ENCODE measurements at places on chromosomes 13 and 19.

- no peak for DNase-seq
Measured at GRCh38 chr13:97116754-97117153, 105.4 kb upstream of the MBNL2 start.

DNA sequence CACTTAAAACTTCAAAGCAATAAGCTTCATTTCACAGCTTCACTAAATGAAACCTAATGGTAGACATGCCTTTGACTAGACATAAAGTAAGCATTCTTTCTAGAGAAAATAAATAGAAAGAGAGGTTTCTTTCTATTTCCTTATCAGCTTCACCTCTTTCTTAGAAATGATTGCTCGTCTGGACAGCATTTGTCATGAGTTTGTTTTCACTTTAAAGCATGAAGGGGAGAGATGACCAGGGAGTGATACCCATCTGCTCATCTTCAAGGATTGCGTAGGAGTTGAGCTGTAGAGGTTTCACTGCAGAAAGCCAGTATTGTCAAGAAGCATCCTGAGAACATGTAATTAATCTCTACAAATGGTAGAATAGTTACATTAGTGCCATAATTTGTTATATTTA is 61.3 kb downstream of the COL4A2 start:
- no peak for DNase-seq

- DNase-seq: no peak
Measured at GRCh38 chr13:98490866-98491265, 86.0 kb downstream of the STK24 start.

DNA sequence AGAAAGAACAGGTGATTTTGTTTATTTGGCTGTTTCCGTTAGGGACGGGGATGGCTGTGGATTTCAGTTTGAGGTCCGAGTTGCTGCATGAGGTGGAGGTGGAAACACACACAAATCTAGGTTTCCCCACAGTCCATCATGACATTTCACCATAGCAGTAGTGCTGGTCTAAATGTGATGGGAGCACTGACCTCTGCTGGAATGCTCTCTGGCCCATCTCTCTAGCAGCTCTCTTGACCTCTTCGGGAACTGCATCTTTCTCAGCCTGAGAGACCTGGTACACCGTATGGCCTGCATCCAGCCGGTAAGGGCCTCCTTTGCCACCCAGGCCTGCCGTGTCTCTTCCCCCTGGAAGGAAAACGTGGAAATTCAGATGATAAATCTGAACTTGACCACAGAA is 154.0 kb downstream of the RGCC start:
- DNase-seq: no peak

DNA sequence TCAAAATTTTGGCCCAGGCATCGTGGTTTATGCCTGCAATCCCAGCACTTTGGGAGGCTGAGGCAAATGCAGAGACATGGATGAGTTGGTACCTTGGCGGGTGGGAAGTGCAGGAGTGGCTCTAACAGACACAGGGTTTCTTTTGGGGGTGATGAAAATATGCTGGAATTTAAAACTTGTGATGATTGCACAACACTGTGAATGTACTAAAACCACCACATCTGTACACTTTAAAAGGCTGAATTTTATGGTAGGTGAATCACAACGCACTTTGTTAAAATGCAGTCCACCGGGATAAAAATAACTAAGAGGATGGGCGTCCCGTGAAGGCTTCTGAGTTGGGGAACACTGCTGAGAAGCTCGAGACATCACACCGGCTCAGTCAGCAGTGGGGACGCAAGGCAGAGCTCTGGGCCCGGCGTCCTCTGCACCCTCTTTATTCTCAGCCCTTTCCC is 47.1 kb downstream of the MLLT1 start:
- DNase-seq: no peak

DNA sequence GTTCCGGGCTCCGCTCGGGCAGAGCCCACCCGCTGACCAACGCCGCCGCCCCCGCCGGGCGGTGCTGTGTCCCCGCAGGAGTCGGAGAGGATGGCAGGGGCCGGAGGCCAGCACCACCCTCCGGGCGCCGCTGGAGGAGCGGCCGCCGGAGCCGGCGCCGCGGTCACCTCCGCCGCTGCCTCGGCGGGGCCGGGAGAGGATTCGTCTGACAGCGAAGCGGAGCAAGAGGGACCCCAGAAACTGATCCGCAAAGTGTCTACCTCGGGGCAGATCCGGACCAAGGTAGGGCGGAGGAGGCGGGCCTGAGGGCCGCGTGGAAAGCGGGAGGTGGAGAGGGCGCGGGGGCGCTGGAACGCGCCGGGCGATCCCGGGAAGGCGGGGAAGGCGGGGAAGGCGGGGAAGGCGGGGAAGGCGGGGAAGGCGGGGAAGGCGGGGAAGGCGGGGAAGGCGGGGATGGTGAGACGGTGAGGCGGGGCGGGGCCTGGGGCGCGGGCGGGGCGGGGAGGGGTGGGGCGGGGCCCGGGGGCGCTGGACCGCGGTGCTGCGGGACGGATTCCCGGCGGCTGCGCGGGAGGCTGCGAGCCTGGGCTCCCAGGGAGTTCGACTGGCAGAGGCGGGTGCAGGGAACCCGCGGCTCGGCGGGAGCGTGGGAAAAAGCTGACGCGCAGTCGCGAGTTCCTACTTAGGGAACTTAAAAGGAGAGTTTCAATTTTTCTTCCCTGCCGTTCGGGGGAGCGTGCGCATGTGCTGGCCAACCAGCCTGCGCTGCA is 421 bp downstream of the DGKH start:
- peak; percentile 54 for DNase-seq

DNA sequence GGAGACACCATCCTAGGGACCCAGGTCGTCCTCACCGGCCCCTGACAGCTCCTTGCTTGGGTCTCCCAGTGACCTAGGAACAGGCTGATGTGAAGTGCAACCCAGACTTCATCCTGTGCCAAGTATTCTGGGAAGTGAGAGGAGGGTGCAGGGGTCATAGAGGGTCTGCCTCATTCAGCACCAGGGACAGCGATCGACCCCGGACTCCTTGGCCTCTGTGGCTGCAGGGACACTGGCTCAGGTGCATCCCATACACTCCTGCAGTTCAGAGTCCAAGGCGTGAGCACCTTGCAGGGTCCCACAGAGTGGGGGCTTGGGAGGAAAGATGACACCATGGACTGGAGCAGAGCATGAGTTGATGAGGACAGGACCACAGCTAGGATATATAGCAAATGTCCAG is 10.0 kb upstream of the OR10H2 start:
- no peak for DNase-seq

DNA sequence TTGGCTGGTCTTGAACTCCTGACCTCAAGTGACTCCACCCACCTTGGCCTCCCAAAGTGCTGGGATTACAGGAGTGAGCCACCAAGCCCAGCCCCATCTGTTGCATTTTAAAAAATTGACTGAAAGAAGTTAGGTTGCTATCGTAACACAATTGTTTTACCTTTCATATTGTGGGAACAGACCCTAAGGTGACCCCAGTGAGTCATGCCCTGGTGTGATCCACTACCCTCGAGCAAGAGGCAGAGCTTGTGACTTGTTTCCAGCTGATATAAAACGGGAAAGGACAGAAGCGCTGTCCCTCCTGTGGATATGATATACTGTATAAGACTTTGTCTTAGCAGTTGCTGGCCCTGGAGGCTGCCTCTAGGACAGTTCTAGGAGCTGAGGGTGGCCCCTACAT is 308.6 kb downstream of the HS6ST3 start:
- no peak for DNase-seq

DNA sequence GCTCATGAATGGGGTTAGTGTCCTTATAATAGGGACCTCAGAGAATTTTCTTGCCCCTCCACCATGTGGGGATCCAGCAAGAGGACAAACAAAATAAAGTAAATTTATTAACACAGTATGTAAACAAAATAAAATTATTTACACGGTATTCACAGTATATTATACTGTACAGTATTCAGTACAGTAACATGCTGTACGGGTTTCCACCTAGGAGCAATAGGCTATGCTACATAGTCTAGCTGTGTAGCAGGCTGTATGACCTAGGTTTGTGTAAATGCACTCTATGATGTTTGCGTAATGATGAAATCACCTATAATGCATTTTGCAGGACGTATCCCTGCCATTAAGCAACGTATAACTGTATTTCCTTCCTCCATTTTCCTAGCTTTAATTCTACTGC is 11.8 kb upstream of the DIAPH3 start:
- no peak for DNase-seq

GRCh38 chr13:50071379-50071778 is 56.1 kb downstream of the KCNRG start:
- DNase-seq: no peak

- no peak for DNase-seq
Measured at GRCh38 chr13:39542361-39542760, 60.6 kb downstream of the LHFPL6 start.

- DNase-seq: no peak
Measured at GRCh38 chr13:101248739-101249514, 167.4 kb downstream of the NALCN start.

- DNase-seq: no peak
Measured at GRCh38 chr13:73421310-73421912, 362.6 kb downstream of the KLF5 start.

- no peak for DNase-seq
Measured at GRCh38 chr19:54457773-54458647, 5.6 kb downstream of the LENG9 start.

DNA sequence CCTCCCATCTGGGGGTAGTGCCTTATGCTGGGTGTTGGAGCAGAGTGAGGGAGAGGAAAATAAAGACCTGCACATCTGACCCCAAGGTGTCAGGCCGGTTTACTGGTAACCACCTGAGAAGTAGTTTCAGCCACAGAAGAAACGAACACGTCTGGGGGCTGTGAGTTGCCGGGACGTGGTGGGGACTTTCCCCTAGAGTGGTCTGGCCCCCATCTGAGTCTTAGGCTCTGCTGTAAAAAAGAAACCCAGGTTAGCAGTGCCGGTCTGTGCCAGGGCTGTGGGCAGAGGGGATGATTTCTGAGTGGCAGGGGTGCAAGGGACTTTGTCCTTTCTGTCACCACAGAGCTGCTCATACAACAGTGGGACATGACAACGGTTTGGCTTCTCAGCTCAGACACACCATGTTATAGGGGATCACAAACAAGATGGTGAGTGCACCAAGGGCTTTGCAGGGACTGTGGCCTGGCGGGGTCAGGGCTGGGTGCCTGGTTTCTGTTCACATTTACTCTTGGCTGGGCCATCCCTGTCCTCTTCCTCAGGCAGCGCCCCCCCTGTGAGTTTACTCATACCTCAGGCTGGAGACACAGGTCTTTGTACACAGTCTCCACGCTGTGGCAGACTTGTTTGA is 9.0 kb downstream of the GCDH start:
- no peak for DNase-seq

- no peak for DNase-seq
Measured at GRCh38 chr13:38498271-38498670, 148.6 kb downstream of the UFM1 start.

GRCh38 chr19:2602391-2603181 is 99.9 kb downstream of the GNG7 start:
- no peak for DNase-seq

GRCh38 chr13:61765181-61765742 is 349.6 kb upstream of the PCDH20 start:
- no peak for DNase-seq

DNA sequence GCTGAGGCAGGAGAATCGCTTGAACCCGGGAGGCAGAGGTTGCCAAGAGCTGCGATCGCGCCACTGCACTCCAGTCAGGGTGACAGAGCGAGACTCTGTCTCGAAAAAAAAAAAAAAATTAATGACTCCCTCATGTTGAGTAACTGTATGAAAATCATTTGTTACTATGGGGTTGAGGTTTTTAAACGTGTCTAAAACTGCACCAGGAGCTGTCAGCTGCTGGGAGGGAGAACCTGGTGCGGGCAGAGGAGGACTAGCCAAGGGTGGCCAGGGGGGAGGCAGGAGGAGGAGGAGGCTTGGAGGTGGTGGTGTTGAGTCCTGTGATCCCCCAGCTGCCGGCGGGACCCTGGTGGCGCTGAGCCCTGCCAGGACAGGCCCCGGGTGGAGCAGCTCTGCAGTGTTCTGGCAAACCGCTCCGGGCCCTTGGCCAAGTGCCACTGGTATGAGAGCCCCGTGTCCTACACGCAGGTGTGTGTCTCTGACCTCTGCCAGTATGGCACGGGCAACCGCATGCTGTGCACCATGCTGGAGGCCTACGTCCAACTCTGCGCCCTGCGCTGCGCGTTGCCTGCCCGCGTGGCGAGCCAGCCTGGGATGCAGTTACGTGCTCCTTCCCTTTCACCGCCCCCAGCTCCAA is 17.1 kb upstream of the FXYD3 start:
- DNase-seq: no peak

GRCh38 chr13:35792911-35793310 is 316.4 kb upstream of the MAB21L1 start:
- DNase-seq: no peak

DNA sequence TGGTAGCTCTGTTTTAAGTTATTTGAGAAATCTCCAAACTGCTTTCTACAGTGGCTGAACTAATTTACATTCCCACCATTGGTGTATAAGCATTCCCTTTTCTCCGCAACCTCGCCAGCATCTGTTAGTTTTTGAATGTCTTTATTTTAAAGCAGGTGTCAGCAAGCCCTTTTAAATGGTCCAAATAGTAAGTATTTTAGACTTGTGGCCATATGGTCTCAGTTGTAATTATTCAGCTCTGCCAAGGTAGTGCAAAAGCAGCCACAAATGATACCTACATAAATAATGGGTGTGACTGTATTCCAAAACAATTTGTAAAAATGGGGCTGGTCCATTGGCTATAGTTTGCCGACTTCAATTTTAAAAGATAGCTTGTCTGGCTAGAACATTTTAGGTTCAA is 58.7 kb upstream of the TMTC4 start:
- no peak for DNase-seq

- DNase-seq: no peak
Measured at GRCh38 chr19:33499248-33499647, 22.3 kb downstream of the PEPD start.

- DNase-seq: no peak
Measured at GRCh38 chr13:95749545-95749944, 72.6 kb downstream of the DNAJC3 start.

GRCh38 chr19:6801485-6802086 is 29.1 kb downstream of the VAV1 start:
- DNase-seq: peak; percentile 60

DNA sequence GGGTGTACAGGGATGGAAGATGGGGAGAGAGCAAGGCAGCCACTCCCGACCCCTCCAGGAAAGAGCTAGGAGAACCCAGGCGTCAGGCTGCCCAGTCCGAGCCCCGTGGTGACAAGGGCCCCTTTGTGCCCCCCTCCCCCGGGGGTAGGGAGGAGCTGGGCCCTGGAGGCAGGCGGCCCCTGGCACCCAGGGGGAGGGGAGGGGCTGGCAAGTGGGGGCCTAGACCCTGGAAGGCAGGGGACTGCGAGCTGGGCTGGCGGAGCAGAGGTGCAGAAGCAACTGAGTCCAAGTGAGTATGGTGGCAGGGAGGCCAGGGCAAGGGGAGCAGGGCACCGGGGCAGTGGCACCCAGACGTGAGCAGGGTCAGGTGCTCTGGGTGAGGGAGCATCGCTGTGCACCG is at the start of gene MAG:
TSS of gene MAG (plus strand) at position 246 of the 400 bp plus-strand sequence. CDS start 3,248 bp downstream, outside the sequence.
- DNase-seq: no peak

GRCh38 chr19:56347163-56347778 is 32.6 kb upstream of the ZSCAN5A start:
- no peak for DNase-seq

DNA sequence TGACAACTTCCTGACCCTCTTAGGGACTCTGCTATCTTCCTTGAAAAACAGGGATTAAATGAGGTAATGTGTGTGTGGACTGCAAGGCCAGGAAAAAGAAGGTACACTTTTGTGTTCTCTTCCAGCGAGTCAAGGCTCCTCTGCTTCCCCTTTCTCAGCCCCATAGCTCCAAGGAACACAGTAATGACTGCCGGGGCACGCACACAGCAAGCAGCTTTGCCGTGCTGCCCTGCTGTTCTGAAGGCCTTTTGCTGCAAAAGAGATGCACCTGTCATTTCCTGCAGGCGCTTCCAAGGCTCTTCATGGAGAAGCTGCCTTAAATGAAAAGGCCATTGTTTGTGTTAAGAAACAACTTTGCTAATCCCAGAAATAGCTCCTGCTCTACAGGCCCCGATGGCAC is 84.6 kb downstream of the CYSLTR2 start:
- no peak for DNase-seq
